Stimulated activated CD4-positive, alpha-beta T cell treated with anti-CD3 and anti-CD28 coated beads, Interleukin-2, amount 100 ng/mL, for 4 hours (primary cell): ENCODE measurements at places on chromosomes 6 and 20.

DNA sequence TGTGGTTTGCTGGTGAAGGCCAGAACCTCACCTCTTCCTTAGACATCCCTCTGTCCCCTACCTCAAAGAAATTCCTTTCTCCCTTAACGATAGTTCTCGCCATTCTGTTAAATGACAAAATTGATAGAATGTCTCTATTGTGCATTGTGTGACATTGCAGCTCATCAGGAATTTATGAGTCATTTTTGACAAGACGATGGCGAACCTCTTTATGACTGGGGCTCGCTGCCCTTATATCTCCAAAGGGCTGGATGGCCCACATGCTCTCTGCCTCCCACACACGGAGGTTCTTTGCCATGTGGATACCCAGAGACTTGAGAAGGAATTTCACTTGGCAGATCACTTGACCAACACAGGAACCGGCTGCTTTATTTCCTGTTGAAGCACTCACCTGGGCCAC is 66.8 kb upstream of the RPS6KA2 start:
- no peak for DNase-seq

- no peak for DNase-seq
Observed at GRCh38 chr20:20887593-20888265, 175.3 kb upstream of the RALGAPA2 start.

DNA sequence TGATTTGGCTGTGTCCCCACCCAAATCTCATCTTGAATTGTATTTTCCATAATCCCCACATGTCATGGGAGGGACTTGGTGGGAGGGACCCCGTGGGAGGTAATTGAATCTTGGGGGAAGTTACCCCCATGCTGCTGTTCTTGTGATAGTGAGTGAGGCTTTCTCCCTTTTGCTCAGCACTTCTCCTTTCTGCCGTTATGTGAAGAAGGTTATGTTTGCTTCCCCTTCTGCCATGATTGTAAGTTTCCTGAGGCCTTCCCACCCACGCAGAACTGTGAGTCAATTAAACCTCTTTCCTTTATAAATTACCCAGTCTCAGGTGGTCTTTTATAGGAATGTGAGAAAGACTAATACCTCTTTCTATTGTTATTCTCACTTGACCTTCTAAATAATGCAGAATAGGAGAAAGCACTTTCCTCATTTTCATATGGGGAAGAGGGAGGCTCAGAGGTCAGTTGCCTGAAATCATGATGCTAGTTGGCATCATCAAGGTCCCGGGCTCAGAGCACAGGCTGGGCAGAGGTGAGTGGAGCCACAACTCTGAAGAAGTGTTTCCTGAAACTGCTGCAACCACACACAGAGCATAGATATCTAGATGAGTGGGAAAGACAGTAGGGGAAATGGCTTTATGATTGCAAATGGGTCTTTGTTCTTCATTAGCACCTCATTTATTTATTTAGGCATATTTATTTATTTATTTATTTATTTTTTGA is 191.0 kb downstream of the QKI start:
- no peak for DNase-seq

DNA sequence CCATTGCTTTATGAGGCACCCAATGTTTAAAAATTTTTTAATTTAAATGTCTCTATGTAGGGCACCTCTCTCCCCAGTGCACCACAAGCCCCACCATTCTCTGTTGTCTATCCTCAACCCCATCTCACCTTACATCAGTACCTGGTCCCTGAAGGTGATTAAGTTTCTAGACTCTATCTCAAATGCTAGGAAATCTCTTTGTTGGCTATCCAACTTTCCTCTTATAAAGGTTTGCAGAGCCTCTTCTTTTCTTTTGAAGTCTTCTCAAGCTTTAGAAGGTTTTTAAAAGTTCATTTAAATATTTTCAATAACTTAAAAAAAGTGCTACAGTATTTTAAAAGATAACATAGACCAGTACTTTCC is 76.5 kb upstream of the TBC1D7 start:
- DNase-seq, result no peak

GRCh38 chr6:3911614-3912336 is 62.6 kb downstream of the FAM50B start:
- no peak for DNase-seq

GRCh38 chr20:22368235-22368634 is 216.1 kb downstream of the FOXA2 start:
- no peak for DNase-seq

DNA sequence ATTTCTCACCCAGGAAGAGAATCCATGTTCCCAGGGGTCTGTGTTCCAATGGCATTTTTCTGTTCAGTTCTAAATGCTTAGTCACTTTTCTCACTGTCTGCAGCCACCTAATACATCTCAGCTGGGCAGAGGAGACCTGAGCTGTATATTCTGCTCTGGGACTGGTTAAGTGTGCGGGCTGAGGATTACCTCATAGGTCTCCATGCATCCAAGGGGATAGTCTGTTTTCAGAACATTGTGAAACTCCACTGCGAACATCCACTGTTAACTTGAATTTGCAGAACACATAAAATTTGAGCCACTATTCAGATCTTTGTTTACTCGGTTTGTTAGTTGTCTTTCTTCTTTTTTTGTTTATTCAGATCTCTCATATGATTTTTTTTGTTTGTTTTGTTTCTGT is 947.1 kb downstream of the TFAP2A start:
- no peak for DNase-seq

DNA sequence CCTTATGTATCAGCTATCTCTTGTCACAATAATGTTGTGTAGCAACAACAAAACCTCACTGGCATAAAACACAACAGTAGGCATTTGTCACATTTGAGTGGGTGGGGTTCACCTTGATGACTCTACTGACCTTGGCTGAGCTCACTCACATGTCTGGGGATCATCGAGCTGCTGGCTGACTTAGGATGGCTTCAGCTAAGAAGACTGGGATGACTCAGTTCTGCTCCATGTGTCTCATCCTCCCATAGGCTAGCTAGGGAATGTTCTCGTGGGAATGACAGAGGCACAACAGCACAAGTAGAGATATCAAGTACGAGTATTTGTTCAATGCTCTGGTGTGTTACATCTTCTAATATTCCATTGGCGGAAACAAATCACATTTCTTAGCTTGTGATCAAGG is 167.9 kb downstream of the PLCB1 start:
- no peak for DNase-seq

DNA sequence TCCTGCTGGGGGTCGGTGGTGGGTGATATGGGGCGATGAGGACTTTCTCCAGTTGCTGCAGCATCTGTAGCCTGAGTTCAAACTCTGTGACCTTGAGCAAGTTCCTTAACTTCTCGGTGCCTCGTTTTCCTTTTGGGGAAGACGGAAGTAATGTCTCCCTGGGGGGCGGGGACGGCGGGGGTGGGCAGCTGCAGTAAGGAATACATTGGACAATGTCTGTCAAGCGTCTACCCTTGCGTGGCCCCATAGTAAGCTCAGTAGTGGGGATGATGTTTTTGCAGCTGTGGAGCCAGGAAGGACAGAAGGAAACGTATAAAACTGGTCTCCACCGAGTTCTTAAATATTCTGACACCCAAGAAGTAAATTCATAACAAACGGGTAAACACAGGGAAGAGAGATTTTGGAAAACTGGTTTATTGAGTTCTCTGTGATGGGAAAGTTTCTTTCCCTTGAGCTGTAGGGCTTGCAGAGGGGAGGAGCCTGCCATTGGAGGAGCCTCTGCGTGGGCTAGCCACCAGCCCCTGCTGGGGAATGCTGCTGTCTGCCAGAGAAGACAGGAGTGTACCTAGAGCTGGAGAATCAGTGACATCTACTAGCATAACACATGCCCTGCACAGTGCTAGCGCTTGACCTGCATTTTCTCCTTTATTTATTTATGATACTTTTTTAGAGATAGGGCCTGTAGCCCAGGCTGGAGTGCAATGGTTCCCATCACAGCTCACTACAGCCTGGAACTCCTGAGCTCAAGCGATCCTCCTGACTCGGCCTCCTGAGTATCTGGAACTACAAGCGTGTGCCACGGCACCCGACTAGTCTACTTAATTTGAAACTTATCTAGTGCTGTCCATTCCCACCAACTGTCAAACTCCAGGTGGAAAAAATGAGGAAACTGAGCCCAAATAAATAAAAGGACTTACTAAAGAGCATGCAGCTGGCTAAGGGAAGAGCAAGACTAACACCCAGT is 1.2 kb upstream of the ACSS1 start:
- no peak for DNase-seq

GRCh38 chr6:66930559-66931290 is 1223.7 kb upstream of the EYS start:
- DNase-seq, result no peak

DNA sequence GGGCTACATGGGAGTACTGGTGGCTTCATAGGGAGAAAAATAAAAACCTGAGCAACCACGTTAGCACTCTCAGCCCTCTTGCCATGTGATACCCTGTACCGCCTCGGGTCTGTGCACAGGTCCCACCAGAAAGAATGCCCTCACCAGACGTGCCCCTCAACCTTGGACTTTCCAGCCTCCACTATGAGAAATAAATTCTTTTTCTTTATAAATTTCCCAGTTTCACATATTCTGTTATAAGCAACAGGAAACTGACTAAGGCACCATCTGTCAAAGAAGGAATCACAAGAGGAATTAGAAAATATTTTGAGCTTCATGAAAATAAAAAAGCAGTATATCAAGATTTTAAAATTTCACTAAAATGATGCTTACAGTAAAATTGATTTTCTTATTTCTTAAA is 168.4 kb upstream of the BMP5 start:
- DNase-seq, result no peak

- DNase-seq, result no peak
Observed at GRCh38 chr6:133431031-133431430, 189.9 kb downstream of the EYA4 start.

DNA sequence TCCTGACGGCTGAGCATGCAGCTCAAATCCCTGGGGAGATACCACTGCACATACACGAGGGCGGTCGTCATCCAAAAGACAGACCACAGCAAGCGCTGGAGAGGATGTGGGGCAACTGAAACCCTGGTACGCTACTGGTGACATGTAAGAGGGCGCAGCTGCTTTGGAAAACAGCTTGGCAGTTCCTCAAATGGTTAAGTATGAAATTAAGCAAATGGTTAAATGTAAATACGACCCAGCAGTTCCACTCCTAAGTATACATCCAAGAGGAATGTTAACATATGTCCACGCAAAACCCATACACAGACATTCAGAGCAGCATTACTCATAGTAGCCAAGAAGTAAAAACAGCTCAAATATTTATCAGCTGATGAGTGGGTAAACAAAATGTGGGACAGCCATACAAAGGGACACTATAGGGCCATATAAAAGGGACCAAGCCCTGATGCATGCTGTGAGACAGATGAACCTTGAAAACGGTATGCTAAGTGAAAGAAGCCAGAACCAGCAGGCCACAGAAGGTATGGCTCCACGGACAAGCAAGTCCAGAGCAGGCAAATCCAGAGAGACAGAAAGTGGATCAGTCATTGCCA is 38.5 kb downstream of the RIPOR3 start:
- DNase-seq, result no peak

GRCh38 chr6:134805168-134805567 is 144.7 kb downstream of the ALDH8A1 start:
- DNase-seq, result no peak

- no peak for DNase-seq
Observed at GRCh38 chr6:83878902-83879644, 19.6 kb downstream of the CYB5R4 start.

DNA sequence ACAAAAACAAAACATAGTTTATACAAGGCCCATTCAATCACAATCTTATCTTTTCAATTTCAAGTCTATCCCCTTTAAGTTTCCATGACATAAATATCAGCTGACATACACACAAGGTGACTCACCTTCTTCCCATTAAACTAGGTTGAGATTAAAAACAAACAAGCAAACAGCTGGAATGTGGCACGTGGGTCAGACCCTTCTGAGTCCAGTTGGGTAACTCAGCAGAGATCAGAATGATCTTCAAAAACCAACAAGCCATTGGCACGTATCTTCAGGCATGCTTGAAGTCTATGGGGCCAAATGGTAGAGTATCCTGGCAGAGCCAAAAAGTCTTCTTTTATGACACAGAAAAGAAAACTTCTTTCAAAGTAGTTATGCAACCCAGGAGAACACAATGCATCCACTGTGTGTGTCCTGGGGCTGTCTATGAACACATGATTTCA is 603.5 kb upstream of the CITED2 start:
- no peak for DNase-seq

GRCh38 chr6:33160728-33161344 is 31.4 kb downstream of the COL11A2 start:
- no peak for DNase-seq

DNA sequence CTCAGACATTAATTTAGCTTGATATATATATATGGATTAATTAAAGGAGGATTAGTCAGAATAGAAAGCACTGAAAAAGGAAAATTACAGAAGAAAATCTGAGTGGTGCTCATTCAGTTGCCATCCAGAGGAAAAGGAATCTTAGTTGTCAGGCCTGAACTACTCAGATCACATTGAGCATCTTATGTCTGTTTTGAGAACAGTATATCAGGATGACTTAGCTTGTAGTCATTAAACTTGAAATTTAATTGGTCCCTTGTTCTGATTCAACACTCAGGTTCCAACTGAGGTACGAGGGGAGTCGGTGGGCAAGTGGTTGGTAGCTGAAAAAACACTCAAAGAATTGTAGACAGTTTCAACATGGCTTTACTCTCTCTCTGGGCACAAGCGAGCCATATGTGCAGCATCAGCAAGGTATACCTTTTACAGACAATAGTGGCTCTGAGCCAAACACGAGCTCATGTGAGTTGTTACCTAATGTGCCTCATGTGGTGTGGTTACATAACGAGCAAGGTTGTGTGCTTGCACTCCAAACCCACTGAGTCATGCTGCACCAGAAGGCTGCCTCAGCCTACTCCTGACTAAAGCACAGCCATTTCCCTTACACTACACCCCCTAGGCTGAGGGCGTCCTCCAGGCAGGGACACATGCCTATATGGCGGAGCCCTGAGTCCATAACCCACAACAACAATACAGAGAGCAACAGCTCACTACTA is 73.0 kb upstream of the HMGN3 start:
- no peak for DNase-seq

DNA sequence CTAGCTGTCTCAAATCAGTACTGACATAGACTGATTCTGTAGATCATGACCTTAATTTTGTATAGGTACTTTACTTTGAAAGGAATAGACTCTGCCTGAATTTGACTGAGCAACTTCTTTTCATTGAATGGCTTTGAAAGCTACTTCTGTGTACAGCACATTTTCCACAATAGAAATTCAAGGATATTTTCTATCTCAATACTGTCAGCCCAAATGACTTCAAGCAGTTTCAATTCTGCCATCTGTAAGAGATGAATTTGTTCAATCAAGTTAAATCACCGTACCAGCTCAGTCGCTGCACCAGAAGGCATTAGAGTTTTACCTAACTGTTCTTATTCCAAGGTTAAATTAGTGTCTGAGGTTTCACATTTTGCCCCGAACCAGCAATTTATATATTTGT is 107.0 kb upstream of the EYS start:
- DNase-seq, result no peak

- DNase-seq, result no peak
Observed at GRCh38 chr6:135073756-135074393, 19.3 kb upstream of the HBS1L start.
